ENCODE measurements at places on chromosomes 5 and 9.
A peak's percentile ranks its signal among the peaks of the same experiment; 100 is the strongest.

GRCh38 chr9:120977321-120977720, 50.7 kb upstream of the TRAF1 start:
- DNase-seq = no peak

DNA sequence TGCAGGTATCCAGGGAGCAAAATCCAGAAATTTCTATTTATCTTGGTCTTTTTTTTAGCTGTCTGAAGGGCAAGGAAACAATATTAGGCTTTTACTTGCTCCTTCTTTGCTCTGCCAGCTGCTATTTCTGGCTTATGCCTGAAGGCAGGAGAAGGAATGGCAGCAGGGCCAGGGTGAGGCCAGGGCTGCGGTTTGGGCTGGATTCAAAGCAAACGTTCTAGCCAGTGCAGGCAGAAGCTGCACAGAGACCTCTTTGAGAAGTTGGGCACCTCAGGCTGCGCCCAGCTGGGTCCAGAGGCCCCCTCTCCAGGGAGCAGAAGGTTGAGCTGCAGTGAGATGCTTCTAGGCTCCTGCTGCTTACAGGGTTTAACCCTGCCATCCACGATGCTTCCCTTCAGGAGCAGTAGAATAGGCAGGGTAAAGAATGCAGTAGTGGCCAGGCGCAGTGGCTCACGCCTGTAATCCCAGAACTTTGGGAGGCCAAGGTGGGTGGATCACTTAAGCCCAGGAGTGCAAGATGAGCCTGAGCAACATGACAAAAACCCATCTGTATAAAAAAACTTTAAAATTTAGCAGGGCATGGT, 201.2 kb downstream of the ADCY2 start:
- no peak for DNase-seq

DNA sequence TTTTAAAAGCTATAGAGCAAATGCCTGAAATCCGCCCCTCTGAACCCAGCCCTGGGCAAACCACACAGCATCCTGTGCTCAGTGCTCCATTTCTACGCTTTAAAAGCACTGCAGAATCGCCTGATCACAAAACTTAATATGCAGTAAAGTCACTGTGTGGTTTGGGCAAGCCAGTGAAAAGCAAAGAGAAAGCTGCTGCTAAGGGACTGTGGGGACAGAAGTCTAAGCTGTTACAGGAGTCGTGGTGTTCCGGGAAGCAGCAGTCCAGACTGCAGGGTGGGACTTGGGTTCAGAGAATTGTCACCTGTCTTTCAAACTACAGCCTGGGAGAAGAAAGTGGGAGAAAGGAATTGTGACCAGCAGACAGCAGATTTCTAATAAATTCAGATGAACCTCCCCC, 8.2 kb downstream of the RAPGEF1 start:
- no peak for DNase-seq

- no peak for DNase-seq
Measured at GRCh38 chr5:131389096-131389868, 125.4 kb downstream of the CDC42SE2 start.

DNA sequence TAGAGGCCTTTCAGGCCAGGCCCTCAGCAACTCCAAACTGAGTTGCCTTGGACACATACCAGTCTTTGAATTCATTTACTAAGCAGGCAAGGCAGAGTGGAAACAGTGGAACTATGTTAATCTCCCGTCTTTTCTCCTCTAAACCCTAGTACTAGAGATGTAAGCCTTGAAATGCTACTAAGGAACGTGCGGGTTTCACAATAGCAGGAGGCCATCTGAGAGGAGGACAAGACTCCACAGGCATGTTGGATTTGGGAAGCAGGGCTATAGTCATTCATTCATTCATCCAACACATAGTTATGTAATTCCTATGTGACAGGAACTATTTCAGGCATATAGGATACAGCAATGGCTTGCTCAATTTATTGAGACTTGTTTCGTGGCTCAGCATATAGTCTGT, 3.3 kb upstream of the OCLN start:
- no peak for DNase-seq

- no peak for DNase-seq
Measured at GRCh38 chr9:86734771-86735170, 212.5 kb downstream of the GAS1 start.

DNA sequence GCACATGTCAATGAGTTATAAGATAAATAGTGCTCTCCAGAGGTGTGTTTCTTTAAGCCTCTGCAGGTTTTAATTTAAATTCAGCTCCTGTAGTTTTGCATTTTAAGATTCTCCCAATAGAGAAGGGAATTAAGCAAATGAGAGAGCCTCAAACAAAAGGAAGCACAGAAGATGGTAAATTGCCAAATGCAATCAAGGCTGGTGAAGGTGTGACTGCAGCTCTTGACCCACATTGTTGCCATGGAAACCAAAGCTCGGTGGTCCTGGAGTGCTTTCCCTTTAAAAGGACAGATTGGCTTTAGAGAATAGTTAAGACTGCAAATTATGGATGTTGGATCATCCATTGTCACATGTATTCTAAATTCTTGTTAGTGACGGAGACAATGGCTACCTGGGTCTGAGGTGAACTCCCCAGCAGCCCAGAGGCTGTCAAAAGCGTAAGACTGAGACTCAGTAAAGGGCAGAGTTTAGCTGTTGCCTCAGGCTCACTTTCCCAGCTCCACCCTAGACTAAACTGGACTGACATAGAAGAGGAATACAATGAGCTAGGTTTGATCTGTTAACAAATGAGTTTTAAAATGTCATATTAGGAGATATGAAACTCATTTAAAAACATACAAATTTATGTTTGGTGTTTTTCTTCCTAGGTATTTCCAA, 12.3 kb downstream of the GAPT start:
- no peak for DNase-seq

GRCh38 chr5:150209099-150209635, 19.3 kb downstream of the SLC6A7 start:
- no peak for DNase-seq

DNA sequence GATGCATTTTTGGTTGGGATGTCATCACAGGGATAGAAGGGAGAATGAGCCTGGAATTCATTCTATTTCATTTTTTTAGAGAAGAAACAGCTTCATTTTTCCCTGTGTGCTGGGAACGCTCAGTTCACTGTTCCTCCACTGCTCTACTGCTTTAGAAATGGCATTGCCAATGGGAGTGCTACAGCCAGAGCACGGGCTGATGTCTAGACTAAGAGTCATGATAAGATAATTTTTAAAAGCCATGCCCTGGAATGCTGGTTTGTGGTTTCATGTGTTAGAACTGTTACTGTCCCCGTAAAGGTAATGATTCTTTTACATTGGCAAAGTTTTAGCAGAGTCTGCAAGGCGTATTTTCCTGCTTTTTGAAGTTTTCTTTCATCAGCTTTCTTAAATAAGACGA, 119.6 kb downstream of the SEMA6A start:
- no peak for DNase-seq

- no peak for DNase-seq
Measured at GRCh38 chr9:23380821-23381220, 445.2 kb downstream of the ELAVL2 start.

DNA sequence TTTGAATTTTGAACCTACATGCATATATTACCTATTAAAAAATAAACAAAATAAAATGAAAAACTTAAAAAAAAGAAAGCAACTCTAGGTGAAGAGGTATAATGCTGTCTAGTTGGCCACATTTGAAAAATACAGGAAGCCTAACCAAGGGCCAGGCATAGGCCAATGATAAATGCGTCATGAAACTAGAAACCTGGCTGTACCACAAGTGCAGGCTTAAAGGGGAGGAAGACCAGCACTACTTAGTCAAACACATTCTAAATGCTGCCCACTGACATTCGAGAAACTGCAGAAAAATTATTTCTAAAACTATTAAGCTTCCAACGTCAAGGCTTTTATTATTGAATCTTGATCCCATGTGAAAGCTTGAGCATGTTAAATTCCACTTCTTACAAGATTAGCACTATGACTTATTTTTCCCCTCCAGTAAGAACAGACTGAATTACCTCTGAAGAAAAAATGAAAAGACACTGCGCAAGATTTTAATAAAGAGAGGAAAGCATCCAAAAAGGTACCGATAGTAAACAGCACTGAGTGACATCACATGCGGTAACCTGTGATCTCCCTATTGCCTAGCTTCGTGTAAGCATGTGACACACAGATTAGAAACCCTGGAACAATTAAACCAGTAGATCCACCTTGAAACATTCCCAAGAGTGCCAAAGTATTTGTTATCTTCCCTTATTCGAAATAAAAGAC, 16.2 kb downstream of the CDC14B start:
- no peak for DNase-seq

- DNase-seq = no peak
Measured at GRCh38 chr9:95156074-95156473, 161.4 kb downstream of the FANCC start.

GRCh38 chr9:123796094-123796493, 133.8 kb downstream of the DENND1A start:
- DNase-seq = no peak

DNA sequence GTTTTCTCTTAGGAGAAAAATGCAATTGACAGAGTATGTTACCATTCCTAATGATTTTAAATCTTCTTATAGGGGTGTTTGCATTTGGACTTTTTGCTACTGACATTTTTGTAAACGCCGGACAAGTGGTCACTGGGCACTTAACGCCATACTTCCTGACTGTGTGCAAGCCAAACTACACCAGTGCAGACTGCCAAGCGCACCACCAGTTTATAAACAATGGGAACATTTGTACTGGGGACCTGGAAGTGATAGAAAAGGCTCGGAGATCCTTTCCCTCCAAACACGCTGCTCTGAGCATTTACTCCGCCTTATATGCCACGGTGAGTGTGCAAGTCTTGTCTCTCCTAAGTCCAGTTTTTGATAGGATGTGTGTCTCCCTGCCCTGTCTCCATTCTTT, 75.7 kb downstream of the BAAT start:
- no peak for DNase-seq

DNA sequence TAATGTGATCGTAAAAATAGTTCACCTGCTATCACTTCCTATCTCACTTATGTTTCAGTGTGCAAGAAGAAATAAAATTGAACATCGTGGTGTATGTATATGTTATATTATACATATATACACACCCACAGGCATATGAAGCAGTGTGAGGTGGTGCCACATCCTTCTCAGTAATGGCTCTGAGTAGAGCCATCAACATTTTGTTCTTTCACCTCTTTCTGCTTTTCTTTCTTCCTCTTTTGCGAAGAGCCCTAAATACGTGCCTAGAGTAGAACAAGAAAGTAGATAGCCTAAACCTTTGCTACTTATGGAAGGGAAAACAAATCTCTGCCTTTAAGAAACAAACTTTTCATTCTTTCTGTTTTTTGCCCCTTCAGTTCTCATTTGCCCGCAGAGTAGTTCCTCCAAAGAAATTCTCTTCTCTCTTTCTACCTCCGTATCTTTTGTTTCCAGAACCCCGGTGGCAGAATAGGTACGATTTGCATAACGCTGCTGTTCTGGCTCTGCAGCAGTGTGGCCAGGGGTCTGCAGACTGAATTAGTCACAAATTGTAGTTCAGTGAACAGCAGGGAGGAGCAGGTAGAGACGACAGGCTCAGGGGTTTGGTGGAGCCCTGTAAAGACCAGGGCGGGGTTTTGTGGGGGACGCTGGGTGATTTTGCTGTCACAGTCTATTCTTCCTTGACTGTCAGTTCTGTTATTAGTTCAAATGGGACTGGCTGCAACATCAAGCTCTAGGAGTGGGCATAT, 40.5 kb upstream of the PJA2 start:
- no peak for DNase-seq

- DNase-seq = no peak
Measured at GRCh38 chr5:172486451-172486850, 32.1 kb upstream of the SH3PXD2B start.

DNA sequence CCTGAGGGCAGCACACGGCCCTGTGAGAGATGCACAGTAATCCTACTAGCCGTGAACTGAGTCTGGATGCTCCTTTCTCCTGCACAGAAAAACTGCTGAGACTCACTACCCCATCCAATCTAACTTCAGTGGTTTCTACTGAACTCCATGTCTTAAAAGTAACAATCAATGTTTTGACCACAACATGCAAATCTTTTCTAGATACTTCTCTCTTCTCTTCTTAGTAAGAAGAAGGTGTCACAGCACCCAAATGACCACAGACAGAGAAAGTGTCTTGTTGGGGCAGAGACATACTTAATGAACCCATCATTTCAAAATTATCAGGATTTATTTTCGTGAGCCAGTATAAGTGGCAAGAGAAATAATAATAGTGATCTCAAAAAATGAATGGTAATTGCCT, 285.8 kb upstream of the MEF2C start:
- DNase-seq = no peak

DNA sequence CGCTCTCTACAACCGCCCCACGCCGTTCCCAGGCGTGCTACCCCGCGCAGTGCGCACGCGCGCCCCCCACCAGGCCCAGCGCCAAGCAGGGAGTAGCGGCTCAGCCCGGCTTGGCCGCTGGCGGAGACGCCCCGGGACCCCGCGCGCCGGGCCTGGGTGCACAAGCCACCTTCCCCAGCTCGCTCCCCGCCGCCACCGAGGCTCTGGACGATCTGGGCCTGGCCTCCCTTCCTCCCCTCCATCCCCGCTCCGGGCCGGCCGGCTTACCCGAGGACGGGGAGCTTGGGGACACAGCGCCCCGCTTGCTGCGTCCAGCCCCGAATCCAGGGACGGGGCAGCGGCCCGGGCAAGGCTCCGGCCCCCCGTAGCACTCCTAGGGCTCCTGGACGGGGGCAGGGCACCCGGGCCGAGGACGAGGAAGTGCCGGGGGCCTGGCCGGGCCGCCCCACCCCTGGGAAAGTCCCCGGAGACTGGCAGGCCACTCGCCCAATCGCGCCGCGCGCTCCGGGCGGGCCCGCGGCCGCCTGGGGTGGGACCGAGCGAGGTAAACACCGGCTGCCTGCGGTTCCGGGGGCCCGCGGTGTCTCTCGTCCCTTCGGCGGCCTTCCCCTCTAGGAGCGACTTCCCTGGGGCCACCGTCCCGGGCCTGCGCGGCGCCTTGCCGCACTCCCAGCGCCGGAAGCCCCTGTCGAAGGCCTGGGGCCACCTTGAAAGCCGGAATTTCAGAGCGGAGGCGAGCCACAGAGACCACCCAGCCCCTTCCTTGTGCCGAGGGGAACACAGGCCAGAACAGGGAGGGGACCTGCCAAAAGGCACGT, at the start of gene TNIP1:
TNIP1 (minus strand) TSS at position 422 of the 818 bp plus-strand sequence. CDS start 15,939 bp downstream, outside the sequence.
- peak; percentile 88 for DNase-seq

DNA sequence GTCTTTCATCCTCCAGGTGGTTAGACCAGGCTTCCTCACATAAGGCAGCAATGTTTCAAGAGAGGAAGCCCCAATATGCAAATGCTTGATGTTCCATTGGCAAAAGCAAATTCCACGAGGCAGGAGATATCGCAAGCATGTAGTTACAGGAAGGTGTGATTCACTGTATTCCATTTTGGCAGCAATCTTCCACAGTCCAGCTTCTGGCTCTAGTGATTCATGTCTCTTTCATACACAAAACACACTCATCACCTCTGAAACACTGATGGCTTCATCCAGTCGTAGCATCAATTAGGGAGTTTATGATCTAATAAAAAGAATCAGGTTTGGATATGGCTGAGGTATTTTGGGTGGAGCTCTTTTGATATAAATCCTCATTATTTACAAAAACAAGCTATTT, 552.2 kb upstream of the RIOK2 start:
- DNase-seq = no peak

- DNase-seq = no peak
Measured at GRCh38 chr9:114958021-114958843, 27.8 kb upstream of the TNFSF8 start.

GRCh38 chr5:173231381-173231766, 3.6 kb downstream of the NKX2-5 start:
- DNase-seq = no peak
